Kidney capillary endothelial cell (primary cell): ENCODE measurements at places on chromosomes 5 and 9.

- no peak for DNase-seq
These were observed 38.3 kb downstream of the ANKRD33B start for GRCh38 chr5:10602031-10602806.

- no peak for DNase-seq
These were observed 117.9 kb downstream of the NRG2 start for GRCh38 chr5:139925216-139925562.

DNA sequence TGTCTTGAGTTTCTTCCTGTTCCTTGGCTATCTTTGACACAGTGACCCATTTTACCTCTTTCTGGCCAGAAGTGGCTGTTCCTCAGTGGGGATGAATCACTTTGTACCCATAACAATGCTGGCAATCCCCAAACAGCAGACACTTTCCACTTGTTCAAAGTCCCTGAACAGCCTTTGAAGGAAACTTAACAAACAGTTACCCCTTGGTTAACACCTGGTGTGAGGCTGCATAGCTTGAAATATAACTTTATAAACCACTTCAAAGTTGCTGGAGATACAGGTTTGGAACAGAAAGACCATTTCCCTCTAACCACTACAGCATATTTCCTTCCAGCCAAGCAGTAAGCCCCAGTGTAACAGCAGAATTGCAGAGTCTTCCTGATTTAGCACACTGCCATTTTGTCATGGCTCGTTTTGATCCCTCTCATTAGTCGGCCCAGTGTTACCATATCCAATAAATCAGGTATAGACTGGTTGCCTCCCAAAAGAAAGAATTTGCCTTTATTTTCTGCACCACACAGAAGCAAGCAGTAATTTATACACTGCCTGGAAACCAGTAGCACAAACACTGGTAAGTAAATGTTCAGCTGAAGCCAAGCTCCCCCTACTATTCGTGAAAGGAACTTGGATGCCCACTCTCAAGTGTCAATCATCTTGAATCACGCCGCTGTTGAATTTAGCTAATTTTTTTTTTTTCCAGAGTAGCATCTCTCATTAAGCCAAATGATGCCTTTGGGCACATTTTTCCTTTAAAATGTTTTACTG, 225.9 kb downstream of the PIK3R1 start:
- DNase-seq = no peak

GRCh38 chr9:137306066-137306849, 4.2 kb upstream of the NRARP start:
- DNase-seq = peak; percentile 78

DNA sequence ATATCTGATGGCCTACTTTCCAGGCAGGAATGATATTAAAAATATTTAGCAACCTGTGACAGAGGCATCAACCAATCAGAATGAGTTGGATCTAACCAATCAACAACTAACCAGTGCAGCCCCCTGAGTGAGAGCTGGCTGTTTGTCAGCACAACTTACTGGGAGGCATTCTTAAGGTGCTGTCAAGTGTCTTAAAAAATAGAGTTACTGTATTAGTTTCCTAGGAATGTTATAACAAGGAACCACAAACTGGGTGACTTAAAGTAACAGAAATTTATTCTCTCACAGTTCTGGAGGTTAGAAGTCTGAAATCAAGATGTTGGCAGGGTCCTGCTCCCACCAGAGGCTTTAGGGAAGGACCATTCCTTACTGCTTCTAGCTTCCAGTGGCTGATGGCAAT, 85.2 kb downstream of the ATG10 start:
- DNase-seq = no peak

- no peak for DNase-seq
These were observed 111.1 kb downstream of the AGTPBP1 start for GRCh38 chr9:85630676-85631075.

DNA sequence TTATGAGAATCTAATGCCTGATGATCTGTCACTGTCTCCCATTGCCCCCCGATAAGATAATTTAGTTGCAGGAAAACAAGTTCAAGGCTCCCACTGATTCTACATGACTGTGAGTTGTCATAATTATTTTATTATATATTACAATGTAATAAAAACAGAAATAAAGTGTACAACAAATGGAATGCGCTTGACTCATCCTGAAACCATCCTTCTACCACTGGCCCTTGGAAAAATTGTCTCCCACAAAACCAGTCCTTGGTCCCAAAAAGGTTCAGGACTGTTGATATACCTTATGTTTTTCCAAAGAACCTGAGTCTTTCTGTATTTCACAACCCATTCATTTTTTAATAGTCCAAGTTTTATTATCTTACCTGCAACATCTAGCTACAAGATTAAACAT, 403.5 kb downstream of the TAF11L14 start:
- DNase-seq = no peak

DNA sequence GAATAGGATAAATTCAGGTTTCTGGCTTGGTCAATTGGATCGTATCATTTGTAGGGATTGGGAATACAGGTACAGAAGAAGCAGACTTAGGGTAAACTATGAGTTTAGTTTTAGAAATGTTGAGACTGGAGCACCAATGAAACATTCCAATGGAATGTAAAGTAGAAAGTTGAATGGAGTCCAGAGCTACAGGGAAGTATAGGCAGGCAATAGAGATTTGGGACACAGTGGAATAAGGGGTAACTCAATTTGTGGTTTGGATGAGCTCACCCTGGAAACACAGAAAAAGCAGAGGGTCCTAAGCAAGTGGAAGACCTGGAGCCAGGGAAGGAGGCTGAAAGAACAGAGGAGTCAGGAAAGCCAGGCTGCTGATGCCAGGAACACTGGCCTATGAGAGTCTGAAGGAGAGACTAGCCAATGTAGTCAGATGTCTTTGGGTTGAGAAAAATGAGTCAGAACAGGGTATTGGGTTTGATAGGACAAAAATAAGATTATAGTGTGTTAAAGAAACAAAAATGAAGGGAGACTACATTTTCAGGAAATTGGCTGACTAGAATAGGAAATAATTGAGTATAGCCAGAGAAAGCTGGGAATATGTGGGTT, 72.8 kb downstream of the STARD4 start:
- no peak for DNase-seq

DNA sequence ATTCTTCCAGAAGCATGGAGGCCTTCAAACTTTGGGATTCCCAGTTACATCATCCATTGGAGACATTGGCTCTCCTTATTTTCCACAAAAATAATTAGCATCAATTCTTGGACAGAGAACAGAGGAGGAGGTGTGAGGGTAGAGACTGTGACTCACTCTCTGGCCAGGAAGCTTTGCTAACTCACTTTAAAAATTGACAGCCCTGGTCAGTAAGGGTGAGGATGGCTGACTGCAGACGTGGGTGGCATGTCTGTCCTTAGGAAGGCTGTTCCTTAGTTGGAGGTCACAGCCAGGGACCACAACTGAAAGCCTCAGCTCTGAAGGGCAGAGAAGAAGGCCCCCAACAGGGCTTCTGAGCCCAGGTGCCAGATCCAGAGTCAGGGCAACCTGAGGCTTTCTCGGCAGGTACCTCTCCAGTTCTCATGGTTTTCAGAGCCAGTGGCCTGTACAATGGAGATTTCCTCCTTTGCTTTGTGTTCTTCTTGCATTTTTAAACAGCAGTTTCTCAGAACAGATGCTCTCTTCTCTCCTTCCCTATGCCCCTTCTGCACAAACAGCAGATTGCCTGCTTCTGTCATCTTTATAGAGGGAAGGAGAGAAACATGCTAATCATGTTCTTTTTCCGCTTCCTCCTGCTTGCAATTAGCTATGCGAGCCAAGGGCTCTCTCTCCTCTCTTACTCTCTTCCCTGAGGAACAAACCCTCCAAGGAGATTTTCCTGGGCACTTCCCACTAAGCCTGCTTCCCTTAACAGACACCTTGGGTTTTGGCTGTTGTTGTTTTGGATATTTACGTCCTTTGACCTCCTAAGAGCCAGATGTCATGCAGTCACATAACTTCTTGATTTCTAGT, 92.5 kb upstream of the ZNF366 start:
- DNase-seq = no peak

- no peak for DNase-seq
These were observed 178.9 kb upstream of the SPEF2 start for GRCh38 chr5:35438786-35439185.

GRCh38 chr5:12214267-12215015, 310.2 kb upstream of the CTNND2 start:
- DNase-seq = no peak

- DNase-seq = no peak
These were observed 190.0 kb downstream of the MED10 start for GRCh38 chr5:6188344-6188743.

DNA sequence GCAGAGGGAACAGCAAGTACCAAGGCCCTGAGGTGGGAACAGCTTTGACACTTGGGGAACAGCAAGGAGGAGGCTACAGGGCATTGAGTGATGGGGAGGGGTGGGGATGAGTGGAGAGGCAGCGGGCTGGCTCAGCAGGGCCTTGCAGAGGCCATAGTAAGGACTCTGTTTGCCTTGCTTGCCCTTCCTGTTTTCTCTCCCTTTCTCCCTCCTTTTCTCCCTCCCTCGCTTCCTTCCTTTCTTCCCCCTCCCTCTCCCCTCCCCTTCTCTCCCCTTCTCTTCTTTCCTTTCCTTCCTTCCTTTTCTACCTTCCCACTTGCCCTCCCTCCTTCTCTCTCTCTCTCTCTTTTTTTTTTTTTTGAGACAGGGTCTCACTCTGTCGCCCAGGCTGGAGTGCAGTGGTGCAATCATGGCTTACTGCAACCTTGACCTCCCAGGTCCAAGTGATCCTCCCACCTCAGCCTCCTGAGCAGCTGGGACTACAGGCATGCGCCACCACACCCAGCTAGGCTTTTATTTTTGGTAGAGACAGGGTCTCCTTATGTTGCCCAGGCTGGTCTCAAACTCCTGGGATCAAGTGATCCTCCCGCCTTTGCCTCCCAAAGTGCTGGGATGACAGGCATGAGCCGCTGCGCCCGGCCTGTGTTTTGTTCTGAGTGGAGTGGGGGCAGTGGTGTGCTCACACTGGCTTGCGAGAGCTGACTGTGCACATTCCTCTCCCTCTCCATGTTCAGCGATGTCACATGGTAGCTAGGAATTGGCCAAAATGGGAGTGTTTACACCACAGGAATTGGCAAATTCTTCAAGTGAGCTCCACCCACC, 17.1 kb downstream of the IER5L start:
- no peak for DNase-seq

DNA sequence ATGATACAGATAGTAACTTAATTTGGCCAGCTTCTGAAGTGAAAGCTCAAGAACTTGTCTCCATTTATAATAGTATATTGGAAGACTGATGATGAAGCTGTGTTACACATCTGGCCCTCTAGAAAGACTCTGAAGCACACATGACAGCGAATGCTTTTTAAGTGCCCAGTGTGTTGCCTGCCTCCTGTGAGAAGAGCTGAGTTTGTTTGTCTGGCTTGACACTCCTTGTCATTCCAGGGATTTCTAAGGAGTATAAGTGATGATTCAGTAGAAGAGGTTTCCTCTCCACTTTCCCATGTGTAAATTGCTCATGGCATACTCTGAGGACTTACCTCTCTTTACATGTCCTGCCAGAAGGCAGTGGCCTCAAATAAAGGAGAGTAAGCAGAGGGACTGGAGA, 30.4 kb upstream of the LRRTM2 start:
- peak; percentile 9 for DNase-seq

DNA sequence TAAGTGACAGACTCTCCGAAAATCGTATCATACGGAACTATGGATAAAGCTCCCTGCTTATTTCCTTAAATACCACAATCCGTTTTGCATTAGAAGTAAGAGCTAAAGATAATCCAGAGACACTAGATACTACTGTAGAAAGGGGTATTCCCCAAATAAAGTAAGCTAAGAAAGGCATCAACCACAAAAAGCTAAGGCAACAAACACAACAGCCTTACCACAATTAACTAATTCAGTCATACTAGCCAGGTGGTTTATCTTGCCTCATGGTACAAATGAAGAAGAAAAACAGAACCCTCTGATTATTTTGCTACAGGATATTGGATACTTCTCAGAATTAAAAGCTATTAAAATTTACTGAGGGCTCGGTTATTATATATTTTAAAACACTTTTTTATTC, 14.1 kb downstream of the ERP44 start:
- no peak for DNase-seq
